ENCODE measurements at places on chromosomes 4 and X.

DNA sequence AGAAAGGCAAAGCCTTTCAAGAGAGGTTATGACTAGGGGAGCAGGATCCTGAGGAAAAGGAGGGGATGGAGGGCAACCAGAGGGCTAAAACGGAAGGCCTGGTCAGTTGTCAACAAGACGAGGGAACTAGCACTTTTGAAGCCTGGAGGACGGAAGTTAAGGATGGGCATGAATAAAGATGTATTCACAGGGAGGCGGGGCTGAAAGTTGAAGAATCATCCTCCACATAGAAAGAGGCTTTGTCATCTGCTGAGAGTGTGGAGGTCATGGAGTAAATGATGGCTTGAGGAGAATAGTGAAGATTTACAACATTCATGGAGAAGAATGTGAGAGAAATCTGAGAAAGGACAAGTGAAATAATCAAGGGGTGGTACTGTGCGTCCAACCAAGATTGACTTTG, 137.5 kb downstream of the MAGEB17 start:
- no peak for DNase-seq

DNA sequence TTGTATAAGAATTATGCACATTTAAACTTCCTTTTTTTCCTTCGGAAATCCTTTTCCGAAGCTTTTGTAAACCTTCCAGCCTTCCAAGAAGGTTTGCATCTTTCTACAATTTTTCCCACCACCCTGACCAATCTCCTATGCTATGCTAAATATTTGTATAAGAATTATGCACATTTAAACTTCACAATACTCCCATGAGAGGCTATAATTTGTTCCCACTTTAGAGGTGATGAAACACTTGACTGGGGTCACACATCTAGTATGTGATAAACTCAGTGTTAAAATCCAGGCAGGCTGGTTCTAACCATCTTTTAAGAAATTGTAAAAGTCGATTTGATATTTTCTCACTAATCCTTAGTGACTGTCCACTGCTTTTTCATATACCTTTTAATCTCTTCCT, 22.1 kb downstream of the NUDT6 start:
- DNase-seq, result no peak

GRCh38 chr4:149292425-149293007, 523.1 kb downstream of the IQCM start:
- DNase-seq, result no peak

DNA sequence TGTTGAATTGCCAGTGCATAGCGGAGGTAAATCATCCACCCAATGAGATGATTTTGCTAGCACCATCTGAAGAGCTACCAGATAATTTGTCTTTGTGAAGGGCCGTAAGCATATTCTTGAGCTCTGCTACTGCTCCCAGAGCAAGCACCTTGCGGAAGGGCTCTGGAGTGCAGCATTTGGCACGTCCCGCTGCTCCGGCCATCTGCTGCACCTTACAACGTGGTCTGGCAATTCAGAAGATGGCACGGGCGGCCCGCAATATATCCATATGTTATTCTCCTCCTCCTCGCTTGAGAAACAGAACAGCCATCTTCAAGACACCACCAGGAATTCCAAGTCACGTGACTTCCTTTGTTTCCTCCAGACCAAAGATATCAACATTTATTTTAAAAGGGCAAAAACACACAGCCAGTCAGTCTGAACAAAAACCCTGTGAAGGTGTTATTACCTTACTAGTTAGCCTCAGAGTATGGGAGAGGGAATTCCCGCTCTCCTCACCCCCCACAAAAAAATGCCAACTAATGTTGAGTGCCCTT, 1095.7 kb upstream of the TENM3 start:
- DNase-seq, result no peak

- DNase-seq, result no peak
Measured at GRCh38 chr4:139740531-139741041, 75.0 kb downstream of the MGST2 start.

DNA sequence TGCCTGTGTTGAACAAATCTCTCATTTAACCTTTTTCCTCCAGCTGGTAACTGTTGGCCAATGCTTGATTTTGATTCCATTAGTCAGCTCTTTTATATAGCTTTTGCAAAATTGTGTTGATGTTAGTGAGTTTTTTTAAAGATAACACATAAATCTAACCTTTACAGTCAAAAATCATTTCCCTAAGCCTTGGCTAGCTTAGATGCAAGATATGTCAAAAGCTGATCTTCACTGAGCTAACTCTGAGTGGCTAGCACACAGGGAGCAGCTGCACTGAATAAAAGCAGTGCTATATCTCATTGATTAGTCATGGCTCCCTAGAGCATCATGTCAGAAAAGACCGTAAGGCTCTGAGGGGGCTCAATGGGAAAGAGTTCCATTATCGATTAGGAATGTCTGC, 78.7 kb downstream of the PPARGC1A start:
- no peak for DNase-seq

DNA sequence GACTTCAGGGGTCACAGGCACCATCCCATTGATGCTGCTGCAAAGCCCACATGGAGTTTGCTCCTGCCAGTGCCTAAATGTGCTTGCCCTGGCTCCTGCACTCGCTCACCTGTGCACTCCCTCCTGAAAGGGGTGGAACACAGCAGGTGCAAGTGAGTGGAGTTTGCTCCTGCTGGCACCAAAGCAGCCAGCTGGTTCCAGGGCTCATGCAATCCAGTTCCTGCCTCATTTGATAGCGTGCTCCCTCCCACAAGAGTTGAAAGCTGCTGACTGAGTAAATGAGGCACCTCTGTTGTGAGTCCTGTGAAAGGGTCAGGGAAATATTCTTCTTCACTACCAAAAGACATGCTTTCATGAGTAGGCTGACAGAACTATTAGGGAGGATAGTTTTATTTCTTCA, 30.5 kb downstream of the CXCL8 start:
- DNase-seq, result no peak

GRCh38 chrX:101417190-101417589, 9.2 kb downstream of the HNRNPH2 start:
- no peak for DNase-seq

DNA sequence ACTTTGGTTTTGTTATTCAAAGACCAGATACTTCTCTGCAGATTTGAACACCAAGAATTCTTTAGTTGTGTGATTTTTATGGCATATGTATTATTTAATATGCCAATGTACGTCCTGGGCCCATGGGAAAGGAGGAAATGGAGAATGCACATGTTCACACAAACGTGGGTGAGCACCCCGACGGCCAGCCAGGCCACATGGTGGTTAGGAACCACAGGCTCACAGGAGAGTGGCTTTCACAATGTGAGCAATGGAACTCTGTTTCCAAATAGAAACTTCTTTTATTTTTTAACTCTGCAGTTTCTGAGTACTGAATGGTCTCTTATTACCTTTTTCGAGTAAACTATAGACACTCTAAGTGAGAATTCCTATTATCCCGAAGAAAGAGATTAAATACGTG, 58.0 kb upstream of the UNC5C start:
- DNase-seq, result no peak

DNA sequence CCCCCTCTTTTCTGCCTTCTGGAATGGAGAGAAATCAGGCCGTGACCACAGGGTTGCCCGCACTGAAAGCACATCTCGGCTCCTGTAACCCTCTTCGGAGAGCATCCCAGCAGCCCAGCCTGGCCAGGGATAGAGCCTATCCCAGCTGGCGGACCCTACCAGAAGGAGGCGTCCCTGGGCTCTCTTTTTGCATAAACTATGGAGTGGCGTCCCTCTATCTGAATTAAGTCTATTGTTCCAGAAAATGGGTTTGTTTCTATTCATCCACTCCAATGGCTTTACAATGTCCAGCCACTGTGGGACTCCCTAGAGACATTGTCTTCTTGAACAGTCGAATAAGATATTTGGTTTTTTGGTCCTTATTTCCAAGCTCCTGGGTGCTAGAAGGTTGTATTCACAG, 689 bp upstream of the NHSL2 start:
- DNase-seq, result no peak

GRCh38 chrX:132612821-132613564, 124.2 kb upstream of the MBNL3 start:
- peak; percentile 7 for DNase-seq

DNA sequence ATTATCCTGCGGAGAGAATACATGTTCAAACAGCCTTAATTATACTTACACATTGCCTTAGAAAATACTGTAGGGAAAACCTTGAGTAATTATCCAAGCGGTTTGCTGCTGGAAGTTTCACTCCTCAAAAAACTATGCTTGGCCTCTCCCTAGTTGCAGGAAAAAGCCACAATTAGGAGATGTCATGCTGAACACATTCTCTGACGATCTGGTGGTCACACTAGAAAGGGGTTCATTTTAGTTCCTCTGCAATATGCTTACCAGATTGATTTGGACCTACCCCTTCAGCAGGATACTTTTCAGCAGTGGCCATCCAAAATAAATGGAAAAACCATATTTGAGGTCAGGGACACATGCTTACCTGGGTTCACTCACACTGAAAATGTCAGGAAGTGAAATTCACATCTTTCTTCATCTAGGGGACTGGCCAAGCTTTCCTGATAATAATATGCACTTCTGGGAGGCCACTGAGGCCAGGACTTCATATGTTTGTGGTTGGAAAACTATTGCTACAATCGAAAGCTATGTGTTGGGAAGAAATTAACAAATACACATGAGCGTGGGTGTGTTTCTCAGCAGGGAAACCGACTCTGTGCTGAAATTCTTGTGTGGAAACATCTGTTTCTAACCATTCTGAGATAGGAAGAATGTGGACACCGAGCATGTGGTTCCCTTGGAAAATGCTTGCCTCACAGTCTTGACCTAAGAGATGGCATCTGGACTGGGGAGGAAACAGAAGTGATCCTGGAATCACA, 68.8 kb downstream of the ATXN3L start:
- no peak for DNase-seq

GRCh38 chr4:87919941-87920340, 55.6 kb upstream of the SPP1 start:
- no peak for DNase-seq
